Stimulated activated naive CD4-positive, alpha-beta T cell (primary cell): ENCODE measurements at places on chromosomes 12 and 14.

DNA sequence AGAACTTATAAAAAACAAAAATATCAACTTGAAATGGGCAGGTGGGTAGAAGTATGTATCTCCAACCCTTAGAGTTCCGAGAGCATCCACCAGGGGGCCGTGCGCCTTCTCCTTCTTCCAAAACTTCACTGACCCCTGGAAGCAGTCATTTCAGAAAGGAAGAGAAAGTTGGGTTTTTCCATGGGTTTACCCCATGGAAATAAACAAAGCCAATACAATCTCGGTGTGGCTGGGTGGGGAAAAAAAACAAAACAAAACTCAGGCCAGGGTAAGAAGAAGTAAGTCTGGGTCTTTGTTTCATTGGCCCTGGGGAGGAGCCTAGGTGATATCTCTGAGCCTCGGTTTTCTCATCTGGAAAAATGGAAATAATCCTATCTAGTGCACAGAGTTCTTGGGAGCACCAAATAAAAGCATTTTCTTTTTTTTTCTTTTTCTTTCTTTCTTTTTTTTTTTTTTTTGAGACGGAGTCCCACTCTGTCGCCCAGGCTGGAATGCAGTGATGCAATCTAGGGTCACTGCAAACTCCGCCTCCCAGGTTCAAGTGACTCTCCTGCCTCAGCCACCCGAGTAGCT lies 33.6 kb upstream of the HNF1A start:
- peak; percentile 17 for DNase-seq

DNA sequence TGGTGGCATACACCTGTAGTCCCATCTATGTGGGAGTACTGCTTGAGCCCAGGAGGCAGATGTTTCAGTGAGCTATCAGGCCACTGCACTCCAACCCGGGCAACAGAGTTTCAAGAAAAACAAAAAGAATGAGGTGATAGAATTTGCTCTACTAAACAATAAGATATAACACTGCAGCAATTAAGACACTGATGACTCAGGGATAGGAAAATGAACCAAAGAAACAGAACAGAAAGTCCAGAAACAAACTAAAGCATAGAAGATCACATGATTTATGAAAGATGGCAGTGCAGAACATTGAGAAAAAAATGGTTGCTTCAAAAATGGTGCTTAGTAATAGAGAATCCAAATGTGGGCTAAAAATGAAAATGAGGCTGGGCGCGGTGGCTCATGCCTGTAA lies 65.2 kb upstream of the AP4S1 start:
- DNase-seq, result no peak

DNA sequence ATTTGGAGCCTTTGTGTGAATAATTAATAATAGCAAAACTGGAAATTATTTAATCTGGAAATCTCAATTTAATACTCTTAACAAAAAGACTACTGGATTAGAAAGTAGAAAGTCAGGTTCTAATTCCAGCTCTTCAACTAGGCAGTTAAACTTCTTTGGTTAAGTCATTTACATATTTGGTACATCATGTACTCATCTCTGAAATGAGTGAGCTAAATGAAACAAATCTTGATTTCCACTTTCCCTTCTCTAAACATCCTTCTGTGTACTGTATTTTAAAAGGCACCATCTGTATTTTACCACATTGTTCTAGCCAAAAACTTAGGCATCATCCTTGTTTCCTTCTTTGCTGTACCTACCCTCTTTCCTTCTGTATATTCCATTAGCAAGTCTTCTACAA lies 26.9 kb downstream of the CRADD start:
- no peak for DNase-seq

DNA sequence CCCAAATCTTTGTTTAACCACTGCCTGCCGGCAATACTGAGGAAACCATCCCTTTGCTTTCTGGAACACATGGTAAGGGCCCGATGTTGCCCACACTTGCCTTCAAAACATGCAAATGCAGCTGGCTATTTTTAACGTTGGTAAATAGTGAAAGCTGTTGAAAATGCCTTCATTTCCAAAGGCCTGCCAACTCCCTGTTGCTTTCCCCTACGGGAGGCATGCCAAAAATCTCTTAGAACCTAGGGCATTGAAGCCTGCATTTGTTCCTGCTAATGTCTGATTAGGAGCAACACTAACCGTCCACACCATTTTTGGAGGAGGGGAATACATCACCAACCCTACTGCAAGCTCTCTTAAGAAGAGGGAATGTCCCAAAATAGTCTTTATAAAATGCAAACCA lies 152.6 kb upstream of the NOS1 start:
- no peak for DNase-seq

- DNase-seq, result no peak
Measured at GRCh38 chr14:96965885-96966595, 168.9 kb downstream of the VRK1 start.

GRCh38 chr12:92002673-92003382 lies 142.8 kb downstream of the BTG1 start:
- DNase-seq, result no peak

DNA sequence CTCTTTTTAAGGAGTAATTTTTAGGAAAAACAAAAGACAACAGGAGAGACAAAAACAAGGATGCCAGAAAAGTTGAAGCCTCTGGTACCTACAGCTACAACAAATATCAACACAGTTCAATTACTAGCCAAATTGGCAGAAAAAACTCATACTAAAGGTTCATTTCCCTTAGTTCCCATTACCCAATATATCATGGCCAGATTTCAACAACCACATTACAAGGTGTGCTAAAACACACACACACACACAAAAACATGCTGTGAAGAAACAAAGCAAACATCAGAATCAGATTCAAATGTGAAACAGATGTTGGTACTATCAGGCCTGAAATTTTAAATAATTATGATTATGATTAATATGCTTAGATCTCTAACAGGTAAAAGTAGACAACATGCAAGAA lies 272.7 kb upstream of the CLEC14A start:
- no peak for DNase-seq

DNA sequence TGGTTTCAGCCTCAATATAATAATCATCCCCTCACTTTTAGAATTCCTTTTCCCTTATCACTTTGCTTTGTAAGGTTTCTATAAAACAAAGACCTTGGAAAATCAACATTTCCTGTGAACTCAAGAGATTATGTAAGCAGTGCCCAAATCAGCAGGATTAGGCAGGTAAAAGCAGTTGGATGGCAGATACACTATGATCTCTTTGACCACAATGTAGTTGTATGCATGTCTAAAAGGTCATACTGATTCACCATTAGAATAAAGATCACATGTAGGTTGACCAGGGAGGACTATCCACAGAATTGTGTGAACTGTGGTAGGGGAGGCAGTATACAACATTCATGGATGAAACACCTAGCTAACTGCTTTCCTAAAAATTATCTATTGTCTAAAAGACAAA lies 57.5 kb downstream of the DENND5B start:
- no peak for DNase-seq

DNA sequence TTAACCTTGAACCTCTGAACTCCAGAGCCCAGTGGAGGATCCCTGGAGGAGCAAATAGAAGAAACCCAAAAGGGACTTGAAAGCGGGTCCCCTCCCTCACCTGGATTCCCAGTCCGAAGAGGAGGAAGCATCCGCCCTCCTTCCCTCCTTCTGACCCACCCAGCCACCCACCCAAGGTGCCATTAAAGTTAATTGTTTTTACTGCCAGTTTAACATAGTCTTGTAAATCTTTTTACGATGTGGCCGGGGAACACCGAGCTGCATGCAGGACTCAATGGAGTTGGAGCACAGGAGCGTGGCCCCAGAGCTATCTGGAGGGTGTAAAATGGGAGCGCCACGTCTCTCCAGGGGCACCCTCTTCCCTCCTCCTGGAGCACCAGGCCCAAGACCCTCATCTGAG lies 49.9 kb upstream of the TBX3 start:
- DNase-seq, result no peak

DNA sequence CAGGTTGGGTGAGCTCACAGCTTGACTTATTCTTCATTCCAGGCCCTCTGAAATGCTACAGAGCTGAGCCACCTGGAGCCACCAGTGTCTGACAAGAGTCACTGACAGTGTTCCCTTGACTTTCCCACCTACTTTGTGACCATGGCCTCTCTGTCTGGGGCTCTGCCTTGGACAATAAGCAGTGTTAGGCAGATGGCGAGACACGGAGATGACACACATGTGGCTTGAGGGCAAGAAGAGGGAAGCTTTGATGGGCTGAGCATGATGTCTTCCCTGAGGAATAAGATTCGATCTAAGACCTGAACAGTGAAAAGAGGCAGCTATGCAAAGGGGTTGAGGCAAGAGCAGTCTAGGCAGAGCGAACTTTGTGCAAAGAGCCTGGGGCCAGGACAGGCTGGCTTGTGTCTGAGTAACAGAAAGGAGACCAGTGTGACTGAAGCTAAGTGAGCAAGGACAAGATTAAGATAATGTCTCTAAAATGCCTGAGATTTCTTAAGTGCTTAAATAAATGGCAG lies 105.5 kb downstream of the NUAK1 start:
- no peak for DNase-seq

DNA sequence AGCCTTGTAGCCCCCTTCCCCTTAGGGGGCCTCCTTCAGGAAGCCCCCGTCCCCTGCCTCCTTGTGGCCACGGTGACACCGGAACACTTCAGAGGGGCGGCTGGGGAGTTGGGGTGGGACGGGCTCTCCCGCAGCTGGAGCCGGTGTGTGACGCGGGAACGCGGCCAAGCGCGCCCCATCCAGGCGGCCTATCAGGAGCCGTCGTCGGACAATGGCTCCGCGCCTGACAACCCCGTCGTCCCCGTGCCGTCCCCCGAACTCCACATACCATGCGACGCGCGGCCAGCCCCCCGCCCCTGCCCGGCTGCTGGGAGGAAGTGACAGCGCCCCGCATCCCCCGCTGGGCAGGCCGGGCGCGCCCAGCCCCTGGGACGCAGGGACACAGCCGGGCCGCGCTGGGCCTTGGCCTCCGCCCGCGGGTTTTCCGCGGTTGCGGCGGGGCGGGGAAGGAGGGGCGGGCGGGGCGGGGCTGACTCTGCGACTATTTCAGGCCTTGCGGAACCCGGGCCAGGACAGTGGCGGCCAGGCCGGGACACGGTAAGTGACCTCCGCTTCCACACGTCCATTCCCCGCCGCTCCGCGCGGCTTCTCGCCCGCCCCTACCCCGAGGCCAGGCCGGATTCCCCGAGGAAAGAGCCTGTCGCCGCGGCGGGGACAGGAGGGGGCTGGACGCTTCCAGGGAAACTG lies at the start of gene TNFAIP2:
TNFAIP2 (plus strand) TSS at position 515 of the 687 bp plus-strand sequence. CDS start 2,997 bp downstream, outside the sequence.
- DNase-seq, result no peak

GRCh38 chr14:59100205-59100604 lies 88.3 kb upstream of the DAAM1 start:
- DNase-seq, result no peak

DNA sequence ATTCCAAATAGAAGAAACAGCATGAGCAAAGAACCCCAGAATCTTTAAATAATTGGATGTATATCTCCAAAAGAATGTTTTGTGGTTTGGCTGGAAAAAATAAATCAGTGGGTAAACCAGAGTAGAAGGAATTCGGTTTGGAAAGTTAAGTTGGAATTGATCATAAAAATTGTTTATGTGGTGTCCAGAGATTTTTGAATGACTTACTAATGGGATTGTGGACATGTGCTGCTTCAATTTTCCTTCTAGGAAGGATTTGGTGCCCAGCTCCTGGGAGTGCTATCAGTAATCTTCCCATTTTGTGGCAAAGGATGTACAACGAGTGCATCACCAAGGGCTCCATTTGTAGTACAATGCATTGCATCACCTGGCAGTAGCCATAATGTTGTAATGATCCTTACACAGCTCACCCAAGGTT lies 224.8 kb downstream of the SLC16A7 start:
- no peak for DNase-seq

GRCh38 chr14:60649875-60650372 lies 647 bp upstream of the SIX1 start:
- DNase-seq, result no peak

DNA sequence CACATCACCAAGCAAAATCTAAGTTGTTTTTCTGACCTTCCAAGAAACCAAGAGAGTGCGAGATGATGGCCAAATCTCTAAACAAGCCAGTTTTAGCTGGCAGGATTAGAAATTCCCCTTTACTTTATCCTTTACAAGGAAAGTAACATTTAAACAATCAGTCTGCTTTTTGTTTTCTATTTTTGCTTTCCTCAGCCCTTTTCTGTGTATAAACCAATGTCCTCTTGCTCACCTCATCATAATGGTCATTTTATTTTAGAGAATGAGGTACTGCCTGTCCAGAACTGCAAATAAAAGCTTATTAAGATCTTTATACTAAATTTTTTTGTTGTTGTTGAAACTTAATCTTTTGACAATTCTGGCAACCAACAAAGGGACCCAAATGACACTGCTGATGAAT lies 442.4 kb upstream of the GARIN6 start:
- DNase-seq, result no peak

DNA sequence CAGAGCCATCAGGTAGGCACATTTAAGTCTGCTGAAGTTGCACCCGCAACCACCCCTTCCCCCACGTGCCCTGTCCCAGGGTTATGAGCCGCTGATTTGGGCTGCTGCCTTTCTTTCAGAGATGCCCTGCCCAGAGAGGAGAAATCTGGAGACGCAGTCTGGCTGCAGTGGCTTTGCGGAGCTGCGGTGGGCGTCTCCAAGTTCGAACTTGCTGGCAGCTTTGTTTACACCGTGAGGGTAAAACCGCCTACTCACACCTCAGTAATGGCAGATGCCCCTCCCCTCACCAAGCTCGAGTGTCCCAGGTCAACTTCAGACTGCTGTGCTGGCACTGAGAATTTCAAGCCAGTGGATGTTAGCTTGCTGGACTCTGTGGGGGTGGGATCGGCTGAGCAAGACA lies 14.7 kb downstream of the PTCSC3 start:
- no peak for DNase-seq

- DNase-seq, result no peak
Measured at GRCh38 chr14:59389936-59390335, 75.2 kb downstream of the GPR135 start.

GRCh38 chr12:103909811-103910210 lies 20.4 kb upstream of the HSP90B1 start:
- no peak for DNase-seq
